ENCODE measurements at places on chromosomes 4 and X. TPM values are rescaled to one million over a fixed set of nuclear protein-coding genes. Genes with fewer than 3 reads are reported as not detected.

DNA sequence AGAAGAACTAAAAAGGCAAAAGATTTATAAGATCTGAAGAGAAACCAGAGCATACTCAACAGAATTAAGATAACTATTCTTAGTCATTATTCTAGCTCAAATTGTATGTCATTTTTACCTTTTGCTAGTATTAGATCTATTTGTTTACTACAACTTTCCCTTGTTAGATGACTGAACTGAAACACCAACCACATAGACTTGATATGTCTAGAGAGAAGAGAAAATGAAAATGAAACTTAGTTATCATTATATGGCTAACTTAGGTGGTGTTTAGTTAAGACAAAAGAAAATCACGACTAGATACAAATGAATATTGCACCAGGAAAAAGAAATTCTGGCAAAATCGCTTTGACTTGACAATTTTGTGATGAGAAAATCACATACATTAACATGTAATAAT lies 690.8 kb downstream of the PCDH18 start:
- DNase-seq, result no peak

DNA sequence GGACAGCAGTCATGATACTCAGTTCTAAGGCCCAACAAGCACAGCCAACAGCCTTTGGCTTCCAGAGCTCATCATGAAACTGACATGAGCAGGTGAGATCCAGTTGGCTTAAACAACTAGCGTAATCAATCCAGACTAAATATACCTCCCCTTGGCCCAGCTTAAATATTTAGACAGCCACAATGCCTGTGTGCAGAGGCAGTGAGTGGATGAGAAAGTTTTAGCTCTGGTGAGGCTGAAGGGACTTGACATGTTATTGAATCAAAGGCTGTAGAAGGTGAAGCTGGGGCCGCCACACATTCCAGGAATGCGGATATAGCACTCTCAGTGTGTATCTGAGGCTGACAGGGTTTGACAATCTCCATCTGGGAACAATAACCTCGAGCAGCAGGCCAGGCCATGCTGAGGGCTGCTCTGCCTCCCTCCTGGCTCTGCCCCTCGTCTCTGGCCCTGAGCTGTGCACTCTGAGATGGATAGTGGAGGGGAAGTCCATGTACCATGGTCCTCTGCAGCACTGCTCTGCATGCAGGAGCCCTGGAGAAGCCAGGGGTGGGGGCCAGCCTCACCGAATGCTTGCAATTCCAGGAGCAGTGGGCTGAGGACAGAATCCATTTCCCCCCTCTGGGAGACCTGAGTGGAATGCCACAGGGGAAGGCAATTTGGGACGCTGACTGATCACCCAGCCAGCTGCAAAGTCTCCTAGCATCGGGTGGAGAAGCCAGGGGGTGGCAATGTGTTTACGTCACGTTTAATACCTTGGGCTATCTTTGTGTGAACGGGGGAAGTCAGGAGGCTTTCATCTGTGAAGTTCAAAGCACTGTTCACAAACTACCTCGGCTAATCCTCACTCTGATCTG lies 37.3 kb upstream of the RASL11B start:
- DNase-seq, result no peak

DNA sequence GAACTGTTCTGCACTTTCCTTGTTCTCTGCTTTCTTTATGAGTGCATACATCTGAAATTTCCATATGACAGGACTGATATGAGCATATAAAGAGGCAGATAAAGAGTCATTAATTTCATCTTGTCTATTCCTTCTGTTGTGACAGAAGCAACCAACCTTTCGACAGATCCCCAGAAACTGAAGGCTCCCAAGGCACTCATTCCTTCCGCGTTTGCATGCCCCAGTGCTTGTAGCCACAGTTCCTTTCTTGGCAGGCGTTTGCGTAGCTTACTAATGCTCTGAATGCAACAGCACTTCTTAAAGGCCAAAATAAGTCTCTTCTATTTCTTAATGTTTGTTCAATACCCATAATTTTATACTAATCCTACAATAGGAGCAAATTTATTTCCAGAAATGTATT lies 94.0 kb upstream of the TBL1X start:
- DNase-seq, result no peak

DNA sequence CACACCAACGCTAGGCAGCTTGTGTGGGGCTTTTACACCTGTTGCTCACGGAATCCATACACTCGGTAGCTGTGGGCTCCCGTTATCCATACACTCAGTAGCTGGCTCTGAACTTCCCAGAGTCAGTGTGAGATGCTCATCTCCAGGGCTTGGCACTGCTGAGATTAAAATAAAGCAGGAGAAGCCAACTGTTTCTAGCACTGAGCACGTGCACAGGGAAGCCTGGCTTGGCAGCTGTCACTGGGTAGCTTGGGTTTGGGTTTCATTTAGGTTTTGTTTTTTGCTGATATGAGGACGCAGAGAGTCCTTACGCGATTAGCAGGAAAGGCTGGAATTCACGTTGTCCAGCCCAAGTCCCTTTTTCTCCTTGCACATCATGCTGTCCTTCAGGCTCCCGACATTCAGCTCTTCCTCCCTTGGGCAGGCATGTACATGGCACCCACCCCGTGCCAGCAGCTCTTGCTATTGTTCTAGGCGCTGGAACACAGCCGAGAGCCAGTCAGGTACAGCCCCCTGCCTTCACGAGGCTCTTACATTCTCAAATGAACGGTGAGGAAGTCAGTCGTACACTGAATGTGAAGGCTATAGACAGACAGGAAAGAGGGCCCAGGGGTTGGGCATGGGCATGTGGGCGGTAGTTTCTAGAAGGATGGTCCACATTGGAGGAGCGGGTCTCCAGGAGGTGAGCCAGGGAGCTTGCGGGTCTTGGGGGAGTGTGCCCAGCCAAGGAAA lies 25.9 kb downstream of the NSG1 start:
- DNase-seq, result no peak

- DNase-seq, result no peak
Observed at GRCh38 chr4:113574636-113575103, 186.9 kb downstream of the CAMK2D start.

DNA sequence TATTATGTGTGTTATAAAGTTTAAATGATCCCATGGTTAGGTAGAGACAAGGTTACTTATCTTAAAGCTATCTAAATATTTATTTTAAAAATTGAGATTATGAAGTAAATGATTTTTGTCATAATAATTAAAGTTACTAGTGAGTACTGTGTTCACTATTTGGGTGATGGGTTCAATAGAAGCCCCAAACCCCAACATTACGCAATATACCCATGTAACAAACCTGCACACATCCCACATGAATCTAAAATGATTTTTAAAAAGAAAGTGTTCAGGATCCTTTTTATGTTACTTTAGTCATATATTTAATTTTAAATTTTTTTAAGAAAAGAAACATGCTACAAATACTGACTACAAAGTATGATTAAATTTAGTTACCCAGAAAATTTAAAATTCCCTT lies 193.9 kb downstream of the TLL1 start:
- no peak for DNase-seq

- no peak for DNase-seq
Observed at GRCh38 chr4:52957220-52957686, 95.1 kb downstream of the RASL11B start.

DNA sequence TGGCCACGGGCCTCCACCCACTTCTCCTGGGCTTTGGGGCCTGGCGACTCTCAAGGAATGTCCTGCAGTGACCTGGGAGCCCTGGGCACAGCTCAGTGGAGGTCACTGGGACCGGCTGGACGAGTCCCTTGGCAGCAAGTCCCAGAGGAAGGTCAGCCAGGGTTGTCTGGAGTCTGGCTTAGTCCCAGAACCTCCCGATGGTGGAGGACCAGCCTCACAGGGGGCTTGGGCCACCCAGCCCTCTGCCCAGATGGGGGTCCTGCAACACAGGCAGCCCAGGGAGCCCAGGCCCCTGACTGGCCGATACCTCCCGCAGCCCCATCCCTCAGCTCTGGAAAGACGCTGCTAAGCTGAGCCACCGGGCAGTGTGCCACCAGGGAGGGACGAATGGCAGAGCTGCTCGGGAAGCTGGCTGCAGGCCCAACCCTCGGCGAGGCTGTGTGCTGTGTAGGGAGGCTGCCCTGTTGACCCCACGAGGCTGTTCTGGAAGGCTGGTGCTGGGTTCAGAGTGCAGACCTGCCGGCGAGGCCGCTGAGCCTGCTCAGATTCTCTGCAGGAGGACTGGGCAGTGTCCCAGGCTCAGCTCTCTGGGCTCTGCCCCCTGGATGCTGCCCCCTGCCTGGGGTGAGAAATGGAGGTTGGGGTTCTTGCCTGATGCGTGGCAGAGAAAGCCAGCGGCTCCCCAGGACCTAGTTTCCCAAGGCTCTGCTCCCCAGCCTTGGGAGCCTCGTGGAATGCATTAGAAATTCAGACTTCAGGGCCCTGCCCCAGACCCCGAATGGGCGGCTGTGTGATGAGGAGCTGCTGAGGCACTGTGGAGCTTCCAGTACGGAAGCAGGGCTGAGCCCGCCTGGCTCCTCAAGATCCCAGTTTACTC lies 61.7 kb downstream of the ADRA2C start:
- DNase-seq, result no peak

GRCh38 chr4:159267869-159268285 lies 165.0 kb downstream of the RAPGEF2 start:
- no peak for DNase-seq

DNA sequence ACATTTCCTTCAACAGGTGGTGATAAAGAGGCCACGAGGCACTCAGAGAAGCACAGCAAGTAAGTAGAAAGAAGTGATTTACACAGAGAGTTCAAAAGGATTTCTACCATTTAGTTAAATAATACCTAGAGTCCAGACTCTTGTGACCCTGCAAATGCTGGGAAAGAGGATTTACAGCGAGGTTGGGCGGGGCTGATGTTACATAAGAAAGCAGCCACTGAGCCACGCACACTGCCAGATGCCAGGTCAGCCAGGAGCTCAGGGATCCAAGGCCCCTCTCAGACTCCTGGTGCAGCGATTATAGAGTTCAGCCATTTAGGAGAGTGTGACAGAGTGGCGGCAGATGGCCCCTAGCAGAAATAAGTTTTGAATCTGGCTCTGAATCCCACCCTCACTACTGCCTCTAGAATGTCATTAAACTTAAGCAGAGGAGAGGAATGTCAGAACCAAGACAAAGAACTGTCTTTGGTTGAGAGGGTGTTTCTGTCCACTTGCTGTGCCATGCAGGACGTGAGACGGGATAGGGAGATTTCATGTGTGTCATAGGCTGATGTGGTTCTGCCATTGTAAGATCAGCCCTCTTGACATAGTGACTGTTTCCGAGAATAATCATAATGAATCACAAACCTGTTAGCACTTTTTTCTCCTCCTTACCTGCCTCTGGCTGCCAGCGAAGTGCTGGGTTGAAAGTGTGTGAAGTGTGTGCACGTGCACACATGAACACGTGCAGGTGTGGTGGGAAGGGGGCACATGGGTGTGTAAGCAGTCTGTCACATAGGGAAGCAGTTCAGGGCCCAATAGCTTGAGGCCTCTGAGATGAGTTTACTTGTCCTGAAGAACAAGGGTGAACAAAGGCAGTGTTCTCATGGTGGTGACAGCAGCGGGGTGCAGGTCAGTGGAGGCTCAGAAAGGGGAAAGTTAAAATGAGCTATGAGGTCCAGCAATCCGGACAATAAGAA lies 50.1 kb downstream of the MFAP3L start:
- no peak for DNase-seq

- no peak for DNase-seq
Observed at GRCh38 chr4:176241703-176242102, 27.3 kb downstream of the ASB5 start.

IQSEC2 gene
- 1.4 TPM for total RNA-seq

USP17L26 gene
- not detected for total RNA-seq

XG gene
- not detected for total RNA-seq

UGT8 gene
- total RNA-seq, result 0.66 TPM

All from T-cell (primary cell).